Stimulated activated CD4-positive, alpha-beta T cell treated with anti-CD3 and anti-CD28 coated beads, Interleukin-1b, Interleukin-23, amount 100 ng/mL, for 24 hours (primary cell): ENCODE measurements at places on chromosomes 16 and 17.

DNA sequence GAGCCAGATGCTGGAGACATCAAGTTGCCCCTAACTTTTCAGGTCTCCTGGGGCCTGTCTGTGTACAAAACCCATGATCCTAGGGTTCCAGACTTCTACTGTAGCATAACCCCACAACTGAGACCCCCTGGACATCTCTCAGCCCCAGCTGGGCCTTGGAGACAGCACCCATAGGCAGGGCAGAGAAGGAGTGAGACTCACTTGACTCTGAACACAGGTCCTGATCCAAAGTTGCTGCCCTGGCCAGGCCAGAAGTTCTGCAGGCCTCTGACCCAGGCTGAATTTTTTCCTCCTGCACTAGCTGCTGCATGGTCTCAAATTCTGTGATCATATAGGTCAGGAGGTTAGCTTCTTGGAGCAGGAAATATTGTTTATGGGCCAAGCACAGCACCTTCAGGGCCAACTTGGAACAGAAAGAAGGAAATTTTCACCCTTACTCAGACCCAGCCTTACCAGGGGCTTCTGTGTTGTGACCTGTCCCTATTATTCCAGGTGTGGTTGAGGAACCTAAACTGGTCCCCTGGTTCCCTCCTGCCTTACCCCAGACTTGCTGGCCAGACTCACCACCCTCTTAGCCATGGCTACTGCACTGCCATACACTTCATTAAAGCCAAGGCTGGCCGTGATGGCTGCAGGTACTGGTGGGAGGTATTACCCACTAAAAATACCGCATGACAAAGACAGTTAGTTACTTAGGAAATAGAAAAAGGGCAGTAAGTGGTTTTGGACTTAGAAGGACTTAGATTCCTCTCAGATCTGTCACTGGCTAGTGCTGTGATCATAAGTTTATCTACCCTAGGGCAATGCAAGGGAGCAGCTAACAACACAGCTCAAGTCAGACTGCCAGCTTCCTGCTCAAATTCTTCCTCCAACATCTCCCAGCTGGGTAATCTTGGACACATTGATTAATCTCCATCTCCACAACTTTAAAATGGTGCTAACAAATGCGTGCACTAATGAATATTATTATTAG lies 2180.1 kb downstream of the TP53TG3F start:
- no peak for DNase-seq

GRCh38 chr17:50977487-50978159 lies 111.5 kb upstream of the TOB1 start:
- DNase-seq = no peak

GRCh38 chr17:40218740-40219593 lies at the start of gene WIPF2:
TSS of gene WIPF2 (plus strand) at chr17:40219304. CDS start at chr17:40256460, 37,156 bp downstream.
- DNase-seq = peak; percentile 95

DNA sequence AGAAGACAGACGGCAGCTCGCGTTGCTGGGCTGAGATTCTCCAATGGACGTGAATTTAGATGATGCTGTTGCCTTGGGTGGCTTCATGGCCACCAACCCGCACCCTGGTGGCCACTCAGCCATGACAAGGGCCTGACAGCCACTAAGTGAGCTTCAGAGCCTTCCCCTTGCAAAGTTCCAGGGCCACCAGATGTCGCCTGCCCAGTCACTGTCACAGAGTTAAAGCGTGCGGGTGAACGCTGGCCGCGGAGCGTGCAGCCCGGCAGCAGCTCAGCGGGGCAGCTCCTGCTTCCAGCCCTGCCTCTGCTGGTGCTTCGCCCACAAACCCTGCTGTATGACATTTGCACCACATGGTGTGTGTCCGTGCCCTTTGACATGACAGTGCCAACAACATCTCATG lies 13.3 kb upstream of the KREMEN2 start:
- no peak for DNase-seq

DNA sequence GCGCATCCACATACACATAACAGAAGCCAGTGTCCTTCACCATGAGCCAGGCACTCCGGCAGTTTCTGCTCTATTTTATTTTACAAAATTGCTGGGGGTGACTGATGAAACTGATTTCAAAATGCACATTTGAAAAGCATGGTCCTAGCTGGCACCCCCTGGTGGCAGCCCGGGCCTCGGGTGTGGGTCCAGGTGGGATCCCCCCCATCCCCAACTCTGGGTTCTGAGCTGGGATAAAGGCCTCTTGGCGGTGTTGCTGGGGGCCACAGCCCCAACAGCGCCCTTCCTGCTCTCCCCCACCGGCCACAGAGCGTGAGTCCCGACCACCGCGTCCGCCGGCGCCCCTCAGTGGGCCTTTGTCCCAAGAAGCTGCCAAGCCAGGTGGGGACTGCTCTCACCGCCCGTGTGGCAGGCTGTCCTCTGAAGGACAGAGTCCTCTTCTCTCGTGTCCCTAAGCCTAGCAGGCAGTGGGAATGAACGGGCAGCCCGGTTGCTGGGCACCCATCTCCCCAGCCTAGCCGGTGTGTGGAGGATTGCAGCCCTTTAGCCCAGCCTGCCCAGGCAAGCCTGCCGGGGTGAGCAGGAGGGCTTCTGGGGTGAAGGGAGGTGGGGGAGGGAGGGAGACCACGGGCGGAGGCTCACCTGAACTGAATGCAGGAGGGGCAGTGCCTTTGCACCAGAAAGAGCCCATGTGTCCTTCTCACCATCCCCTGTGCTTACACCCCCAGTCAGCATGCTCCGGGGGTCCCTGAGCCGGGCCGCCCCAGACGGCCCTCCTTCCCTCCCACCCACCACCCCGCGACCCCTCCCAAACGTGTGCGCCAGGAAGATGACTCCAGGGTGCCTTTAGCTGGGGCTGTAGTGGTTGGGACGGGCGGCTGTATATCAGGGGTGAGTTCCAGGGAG lies 898 bp downstream of the SNAI3 start:
- DNase-seq = no peak

DNA sequence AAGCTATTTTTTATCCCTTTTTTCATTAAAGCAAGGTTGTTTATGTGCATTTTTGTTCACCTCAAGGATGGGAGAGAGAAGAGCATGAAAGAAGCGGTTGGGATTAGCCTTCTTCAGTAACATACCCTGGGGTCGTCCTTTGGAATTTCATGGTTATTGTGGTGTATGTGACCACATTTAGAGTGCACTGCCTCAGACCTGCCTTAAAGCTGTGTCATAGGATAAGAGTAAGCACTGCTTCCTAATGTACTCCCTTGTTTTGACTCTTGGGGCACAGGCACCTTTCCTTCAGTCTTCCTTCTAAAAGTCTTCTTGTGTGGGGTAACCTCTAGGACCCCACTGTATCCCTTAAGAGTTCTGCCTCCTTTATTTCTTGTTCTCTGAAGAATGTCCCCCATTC lies 28.9 kb downstream of the TNRC6A start:
- DNase-seq = no peak

- DNase-seq = no peak
These were observed 530 bp upstream of the CCL22 start for GRCh38 chr16:57358086-57358420.

DNA sequence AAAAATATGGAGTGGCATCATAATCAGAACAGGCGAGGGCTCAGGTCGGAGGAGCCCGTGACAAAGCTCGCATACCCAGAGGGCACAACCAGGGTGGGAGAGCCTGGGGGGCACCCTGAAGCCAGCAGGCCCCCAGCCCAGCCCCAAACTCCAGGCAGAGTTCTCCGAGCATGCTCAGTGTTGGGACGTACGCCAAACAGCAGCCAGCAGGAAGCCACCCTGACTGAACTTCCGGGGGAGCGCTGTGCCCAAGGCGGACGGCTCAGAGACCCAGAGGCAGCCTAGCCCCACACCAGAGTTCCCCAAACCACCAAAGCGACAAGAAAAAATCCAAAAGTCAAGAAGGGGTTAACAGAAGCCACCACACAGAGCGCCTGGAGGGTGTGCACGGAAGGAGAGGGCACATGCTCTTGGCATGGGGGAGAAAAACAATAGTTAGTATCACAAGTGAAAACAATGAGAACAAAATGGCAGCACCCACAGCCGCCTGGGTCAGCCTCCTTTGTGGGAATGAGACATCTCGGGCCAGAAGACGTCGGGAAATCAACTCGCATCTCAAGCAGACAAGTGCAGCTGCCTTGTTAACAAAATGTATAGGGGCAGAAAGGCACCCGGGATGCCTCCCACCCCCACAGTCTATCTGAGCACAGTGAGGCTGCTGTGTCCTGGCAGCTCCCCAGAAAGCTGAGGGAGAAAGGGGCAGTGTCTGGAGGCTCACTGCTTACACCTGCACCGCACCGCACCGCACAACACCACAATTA lies 11.9 kb downstream of the EXOC7 start:
- no peak for DNase-seq

DNA sequence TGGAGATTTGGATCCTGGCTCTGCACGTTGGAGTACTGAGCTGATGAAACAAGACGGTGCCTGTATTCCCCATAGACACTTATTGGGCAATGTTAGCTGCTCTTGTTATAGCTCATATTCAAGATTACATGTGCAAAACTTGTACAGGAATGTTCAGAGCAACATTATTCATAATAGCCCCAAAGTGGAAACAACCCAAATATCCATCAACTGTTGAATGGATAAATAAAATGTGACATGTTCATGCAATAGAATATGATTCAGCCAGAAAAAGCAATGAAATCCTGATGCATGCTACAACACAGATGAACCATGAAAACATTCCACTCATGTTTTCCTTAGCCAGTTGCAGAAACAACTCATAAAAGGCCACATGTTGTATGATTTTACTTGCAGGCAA lies 5.7 kb upstream of the SDR42E1 start:
- no peak for DNase-seq

GRCh38 chr17:10036511-10037061 lies 131.5 kb upstream of the RCVRN start:
- no peak for DNase-seq

DNA sequence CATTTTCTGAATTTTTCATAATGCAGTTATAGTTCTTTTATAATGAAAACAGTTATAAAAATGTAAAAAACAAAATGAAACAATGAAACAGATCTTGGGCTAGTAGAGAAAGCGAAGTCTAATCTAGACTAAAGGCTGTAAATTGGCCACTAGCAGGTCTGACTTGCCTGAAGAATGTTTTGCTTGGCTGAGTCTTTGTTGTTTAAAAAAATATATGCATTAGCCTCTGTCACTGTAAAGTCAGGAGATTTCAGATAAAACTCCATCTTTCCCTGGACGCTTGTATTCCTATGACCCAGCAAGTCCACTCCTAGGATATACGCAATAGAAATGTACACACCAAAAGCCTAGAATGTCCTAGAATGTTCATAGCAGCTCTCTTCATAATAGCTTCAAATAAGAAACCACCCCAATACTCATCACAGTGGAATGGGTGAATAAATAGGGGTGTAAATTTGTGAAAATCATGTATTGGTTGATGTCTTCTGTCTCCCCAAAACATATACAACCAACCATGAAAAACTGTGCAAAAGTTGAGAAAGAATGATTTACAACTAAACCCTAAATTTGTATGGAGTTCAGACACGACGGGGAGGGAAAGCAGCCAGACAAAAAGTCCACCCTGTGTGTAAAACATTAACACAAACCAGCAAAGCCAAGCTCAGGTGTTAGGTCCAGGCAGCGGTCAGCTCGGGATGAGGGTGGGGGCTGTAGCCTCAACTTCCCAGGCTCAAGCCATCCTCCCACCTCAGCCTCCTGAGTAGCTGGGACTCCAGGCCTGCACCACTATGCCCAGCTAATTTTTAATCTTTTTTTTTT lies 37.7 kb upstream of the MEAK7 start:
- DNase-seq = no peak

- no peak for DNase-seq
These were observed 116.1 kb upstream of the METRNL start for GRCh38 chr17:82963104-82963950.

GRCh38 chr16:1293921-1294656 lies 15.3 kb upstream of the UBE2I start:
- DNase-seq = no peak

GRCh38 chr16:82509691-82510430 lies 116.9 kb upstream of the CDH13 start:
- DNase-seq = no peak

GRCh38 chr16:86059253-86060171 lies 160.6 kb downstream of the IRF8 start:
- DNase-seq = no peak
